ENCODE measurements at places on chromosomes 2 and 18.

- DNase-seq, result no peak
These were observed 45.9 kb upstream of the SIX2 start for GRCh38 chr2:45055162-45055605.

GRCh38 chr2:135258193-135258592 is 206.1 kb downstream of the RAB3GAP1 start:
- DNase-seq, result no peak

- DNase-seq, result no peak
These were observed 68.3 kb upstream of the ST6GAL2 start for GRCh38 chr2:106954304-106954703.

- no peak for DNase-seq
These were observed 4.0 kb upstream of the NOP58 start for GRCh38 chr2:202261531-202261930.
